NCI-H82 (cell line): ENCODE measurements at places on chromosomes 3 and 15.
A peak's percentile ranks its signal among the peaks of the same experiment; 100 is the strongest.

DNA sequence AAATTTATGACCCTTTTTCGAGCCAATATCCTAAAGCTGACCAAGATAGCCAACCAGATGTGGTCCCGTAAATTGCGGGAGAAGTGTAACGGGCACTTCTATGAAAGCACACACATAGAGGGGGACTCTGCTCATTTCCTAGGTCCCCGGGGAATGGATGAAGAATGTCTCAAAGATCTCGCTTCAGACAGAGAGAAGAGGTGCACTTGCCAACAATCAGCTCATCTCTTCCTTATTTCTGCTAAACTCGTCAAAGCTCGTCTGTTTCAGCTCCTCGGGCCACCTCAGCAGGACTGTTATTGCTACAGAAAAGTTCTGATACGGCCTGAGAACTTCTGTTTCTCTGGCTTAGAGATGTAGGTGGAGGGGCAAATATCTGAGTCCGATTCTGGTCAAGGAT is 71.8 kb downstream of the TM2D3 start:
- DNase-seq: no peak

DNA sequence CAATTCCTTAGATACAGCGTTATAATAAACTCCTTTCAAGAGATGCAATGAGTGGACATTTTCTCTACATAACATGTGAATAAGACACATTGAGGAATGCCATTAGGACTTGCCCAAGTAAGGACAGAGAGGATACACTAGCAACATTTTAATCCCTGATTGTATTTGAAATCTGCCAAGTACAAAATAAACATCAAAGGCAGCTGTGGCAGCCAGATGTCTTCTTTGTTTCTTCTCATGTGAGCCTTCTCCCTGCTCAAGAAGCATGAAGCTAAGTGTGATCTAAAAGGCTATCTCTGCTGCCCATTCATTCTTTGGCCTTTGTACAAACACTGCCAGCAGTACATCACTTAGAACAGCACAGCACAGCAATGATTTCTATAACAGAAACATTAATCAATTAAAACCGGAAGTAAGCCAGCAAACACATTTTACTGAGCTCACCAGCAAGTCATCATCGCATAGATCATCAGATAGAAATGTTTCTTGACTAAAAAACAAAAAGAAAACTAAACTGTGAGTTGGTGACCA is 364.0 kb downstream of the CNTN6 start:
- DNase-seq: peak; percentile 32

- no peak for DNase-seq
Measured at GRCh38 chr3:161552984-161553560, 56.5 kb downstream of the OTOL1 start.

DNA sequence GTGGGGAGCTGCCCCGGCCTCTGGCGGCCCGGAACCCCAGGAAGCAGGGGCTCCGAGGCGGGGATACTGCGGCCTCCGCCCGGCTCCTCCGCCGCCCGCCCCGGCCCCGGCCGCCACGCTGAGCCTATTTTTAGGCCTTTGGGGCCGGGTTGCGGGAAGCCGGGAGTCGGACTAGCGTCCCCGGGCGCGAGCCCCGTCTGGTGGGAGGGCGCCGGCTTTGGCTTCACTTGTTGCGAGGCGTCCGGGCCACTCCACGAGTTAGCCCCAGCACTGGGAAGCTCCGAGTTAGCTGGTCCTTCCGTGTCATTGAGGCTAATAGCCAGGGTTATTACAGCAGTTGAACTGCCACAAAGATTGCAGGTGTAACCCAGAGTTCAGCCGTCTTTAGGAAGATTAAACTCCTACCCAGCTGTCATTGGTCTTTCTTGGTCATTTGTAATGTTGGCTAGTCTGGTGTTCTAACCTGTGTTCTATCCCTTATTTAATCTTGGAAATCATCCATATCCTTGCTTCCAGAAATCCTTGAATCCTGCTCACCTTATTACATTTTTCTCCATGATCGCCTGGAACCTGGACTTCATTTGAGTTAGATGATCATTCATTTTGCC is 791 bp downstream of the GYG1 start:
- peak; percentile 84 for DNase-seq

DNA sequence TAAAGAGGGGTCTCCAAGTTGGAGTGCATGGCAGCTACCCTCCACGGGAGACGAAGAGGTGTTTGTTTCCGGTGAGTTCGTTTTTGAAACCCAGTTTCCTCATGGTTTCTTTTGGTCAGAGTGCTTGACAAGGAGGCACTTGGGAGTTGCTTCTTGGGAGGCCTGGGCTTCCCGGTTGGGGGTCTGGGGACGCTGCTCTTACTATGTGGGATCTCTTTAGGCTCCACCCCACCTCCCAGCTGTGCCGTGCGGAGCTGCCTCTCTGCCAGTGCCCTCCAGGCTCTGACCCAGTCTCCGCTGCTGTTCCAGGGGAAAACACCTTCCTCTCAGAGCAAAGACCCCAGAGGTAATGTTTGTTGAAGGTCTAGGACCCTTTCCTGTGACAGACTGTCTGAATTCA is 29.6 kb downstream of the KIF7 start:
- no peak for DNase-seq

- DNase-seq: no peak
Measured at GRCh38 chr3:21613372-21614070, 137.5 kb downstream of the ZNF385D start.

DNA sequence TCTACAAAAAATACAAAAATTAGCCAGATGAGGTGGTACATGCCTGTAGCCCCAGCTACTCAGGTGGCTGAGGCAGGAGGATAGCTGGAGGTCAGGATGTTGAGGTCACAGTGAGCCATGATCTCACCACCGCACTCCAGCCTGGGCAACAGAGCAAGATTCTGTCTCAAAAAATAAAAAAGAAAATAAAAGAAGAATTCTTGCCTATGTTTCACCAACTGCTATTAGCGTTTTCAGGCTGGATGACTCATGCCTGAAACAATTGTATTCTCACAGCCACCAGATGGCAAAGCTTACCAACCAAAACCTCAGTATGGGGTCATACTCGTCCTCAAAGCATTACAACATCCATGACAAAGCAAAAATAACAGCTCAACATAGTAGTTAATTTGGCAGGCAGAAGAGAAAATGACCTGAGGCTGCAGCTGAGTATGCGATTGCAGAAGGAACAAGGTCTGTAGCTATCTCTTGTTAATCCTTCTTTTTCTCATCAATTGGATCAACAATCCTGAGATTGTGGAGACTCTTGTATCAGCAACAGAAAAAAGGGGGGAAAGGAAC is 52.2 kb downstream of the TP53BP1 start:
- peak; percentile 78 for DNase-seq

DNA sequence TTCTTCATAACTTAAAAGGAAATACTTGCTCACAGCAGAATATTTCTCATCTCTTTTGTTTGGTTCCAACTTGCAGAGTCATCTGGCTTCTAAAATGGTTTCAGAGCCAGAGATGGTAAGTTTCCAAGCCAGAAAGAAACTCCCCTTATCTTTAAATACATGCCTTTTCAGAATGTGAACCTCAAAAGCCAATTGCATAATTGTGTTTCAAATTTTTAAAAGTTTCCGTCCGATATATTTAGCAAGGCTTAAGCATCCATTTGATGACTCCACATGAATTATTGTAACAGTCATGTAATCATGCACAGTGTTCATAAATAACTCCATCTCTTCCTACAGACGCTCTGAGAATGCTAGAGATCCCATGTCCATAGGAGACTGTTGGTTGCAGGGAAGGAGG is 40.6 kb upstream of the C3orf80 start:
- no peak for DNase-seq

DNA sequence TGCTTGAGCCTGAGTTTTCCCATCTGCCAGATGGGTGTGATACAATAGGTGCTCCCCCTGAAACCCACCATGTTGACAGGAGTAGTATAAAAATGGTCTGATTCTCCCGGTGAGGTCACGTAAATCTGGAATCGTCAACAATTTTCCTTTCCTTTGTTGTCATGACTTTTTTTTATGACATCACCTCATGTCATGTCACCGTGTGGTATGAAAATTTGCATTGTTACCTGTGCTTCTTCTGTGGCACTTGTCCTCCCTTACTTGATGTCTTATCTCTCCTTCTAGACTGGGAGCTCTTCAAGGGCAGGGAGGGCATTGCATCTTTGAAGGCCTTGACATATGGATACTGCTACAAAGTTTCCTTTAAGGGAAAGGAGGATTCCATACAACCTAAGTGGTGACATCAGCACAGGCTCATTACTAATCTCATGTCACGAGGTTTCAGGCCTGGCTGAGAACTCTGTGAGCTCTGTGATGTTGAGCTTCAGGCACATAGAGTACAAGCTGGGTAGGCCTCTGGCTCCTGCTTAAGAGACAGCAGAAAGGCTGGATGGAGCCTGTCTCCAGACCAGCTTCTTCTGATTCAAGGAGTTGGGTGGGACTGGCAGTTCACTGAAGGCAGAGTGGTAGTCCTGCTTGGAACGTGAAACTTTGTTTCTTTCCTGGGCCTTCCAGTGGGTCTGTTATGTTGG is 66.3 kb downstream of the LPP start:
- no peak for DNase-seq

- DNase-seq: no peak
Measured at GRCh38 chr3:25306705-25307104, 121.4 kb upstream of the RARB start.

DNA sequence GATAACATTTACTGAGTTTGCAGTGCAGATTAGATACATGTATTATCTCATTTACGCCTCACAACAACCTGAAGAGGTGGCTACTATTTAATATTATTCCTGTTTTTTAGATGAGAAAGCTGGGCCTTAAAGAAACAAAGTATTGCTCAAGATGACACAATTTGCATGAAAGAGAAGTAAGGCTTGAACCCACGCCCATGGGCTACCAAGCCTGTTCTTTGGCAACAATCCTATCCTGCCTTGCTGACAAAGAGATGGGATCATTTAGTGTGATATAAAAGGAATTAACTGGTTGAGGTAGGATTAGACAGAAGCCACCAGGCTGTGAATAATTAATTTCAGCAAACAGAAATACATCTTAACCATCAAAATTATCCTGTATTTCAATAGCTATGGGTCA is 9.2 kb upstream of the LDHAL6B start:
- DNase-seq: no peak

DNA sequence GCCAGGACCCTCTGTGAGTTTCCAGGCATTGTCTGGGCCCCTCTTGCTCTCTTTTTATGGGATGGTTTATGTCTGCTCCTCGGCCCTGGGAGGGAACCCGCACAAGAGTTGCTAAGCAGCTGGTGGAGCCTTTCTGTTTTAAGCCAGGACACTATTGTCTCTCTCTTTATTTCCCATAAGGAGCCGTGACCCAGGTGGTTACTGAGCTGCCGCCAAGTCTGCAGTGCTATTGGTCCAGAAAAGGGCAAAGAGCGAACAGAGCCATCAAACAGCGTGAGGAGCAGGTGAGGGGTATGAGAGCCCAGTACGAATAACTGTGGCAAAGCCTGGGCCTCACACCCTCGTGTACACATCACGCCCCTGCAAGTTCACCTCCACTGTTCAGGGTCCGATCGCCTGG is 280.2 kb downstream of the SHQ1 start:
- DNase-seq: no peak

GRCh38 chr3:171553086-171553485 is 92.9 kb upstream of the TNIK start:
- DNase-seq: no peak

DNA sequence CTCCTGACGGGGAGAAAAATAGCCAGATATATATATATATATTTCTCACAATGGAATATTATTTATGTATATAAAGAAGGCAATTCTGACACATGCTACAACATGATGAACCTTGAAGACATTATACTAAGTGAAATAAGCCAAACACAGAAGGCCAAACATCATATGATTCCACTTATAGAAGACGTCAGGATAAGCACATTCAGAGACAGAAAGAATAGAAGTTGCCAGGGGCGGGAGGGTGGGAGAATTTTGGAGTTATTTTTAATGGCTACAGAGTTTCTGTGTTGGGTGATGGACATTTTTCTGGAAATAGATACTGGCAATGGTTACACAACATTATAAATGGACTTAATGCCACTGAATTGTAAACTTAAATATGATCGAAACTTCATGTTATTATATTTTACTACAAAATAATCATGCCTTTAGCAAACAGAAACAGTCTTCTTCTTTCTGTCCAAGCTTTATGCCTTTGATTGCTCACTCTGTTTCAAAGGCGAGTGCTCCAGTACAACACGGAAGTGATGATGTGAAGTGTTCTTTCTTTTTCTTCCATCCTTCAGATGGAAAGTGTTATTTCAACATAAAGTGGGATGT is 514.0 kb downstream of the OCA2 start:
- no peak for DNase-seq

GRCh38 chr3:146561879-146562278 is 17.5 kb upstream of the PLSCR1 start:
- DNase-seq: no peak

DNA sequence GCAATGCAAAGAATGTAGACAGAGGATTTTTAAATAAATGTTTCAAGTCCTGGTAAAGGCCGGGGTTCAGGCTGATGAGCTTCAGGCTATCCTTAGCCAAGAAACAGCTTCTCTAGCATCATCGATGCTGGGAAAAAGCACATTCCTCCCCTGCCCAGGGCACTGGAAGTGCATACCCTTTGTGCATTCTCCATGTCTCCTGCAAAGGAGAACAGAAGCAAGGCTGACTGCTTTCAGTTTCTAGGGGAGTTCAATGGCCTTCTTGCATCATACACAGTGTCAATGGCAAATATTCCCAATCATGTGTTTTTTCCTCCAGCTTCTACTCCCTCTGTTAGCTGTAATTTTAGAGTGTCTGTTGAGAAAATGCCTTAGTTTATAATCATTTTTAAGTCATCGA is 59.9 kb downstream of the GPR176 start:
- DNase-seq: no peak

DNA sequence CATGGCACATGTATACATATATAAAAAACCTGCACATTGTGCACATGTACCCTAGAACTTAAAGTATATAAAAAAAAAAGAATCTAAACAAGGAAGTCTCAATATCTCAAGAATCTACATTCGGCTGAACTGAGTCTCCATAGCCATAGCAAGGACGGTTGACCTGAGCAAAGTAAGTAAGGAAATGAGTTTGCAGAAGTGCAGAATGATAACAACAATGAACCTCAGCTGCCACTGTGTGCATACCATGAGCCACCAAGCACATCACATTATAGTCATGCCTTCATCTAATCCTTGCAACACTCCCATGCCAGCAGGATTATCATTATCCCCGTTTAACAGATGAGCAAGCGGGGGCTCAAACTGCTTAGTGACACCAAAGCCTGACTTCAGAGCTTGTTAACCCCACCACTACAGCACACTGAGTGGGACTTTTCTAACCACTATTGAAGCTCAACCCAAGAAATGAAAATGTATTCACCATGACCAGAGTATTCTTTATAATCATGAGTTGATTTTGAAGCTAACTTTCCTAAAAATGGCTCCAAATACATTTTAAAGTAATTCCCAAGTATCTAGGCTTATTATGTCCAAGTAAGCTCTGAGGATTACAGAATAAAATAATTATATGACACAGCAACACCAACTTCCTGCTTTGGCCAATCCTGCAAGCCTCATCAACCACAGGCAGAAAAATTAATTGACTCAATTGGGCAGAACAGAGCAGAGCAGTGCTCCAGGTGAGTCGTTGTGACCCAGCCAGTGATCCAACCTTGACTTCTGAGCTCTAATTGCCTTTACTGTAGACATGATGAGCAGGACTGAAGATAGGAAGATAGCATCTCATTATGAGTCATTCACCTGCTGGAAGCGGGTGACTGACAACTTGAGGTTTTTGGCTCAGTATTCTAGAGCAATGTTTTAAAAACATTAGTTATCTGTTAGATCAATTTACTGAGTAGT is 47.3 kb upstream of the IL12A start:
- DNase-seq: peak; percentile 76

GRCh38 chr3:27080258-27080525 is 289.0 kb downstream of the NEK10 start:
- DNase-seq: no peak

GRCh38 chr3:88912294-88912877 is 195.0 kb upstream of the EPHA3 start:
- DNase-seq: peak; percentile 54

- peak; percentile 15 for DNase-seq
Measured at GRCh38 chr3:73813291-73813690, 188.6 kb upstream of the PDZRN3 start.
